ENCODE measurements at places on chromosomes 4 and X.

DNA sequence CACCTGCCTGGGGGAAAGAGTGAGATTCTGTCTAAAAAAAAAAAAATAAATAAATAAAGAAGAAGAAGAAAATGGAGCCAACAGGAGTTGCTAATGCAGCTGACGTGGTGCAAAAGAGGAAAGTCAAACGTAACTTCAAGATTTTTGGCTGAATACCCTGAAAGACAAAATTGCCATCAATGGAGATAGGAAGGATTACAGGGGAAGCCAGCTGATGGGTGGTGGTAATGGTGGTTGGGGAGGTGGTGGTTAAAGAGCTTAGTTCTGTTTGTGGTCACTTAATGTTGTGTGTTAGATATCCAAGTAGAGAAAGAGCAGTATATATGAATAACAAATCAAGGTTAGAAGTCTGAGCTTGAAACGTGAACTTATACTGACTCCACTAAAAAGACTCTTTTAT is 225.4 kb downstream of the ARHGAP24 start:
- no peak for DNase-seq

GRCh38 chr4:40507977-40508376 is 121.7 kb downstream of the RBM47 start:
- no peak for DNase-seq

DNA sequence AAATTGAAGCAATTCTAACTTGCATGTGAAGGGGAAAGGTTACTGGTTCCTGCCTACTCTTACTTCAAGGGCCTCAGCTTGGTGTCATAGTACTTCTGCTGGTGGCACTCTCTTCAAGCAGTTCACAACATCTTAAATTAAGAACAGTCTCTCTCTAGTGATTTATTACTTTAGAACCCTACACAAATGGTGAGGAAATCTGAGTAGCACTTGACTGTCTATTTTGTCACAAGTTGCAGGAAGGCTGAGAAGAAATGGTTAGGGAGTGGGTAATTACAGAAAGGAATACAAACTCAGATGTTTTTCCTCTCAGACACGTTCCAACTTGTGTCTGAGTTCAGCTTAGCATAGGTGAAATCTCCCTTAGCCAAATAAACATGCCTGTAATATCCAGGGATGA is 242.3 kb upstream of the GRIA3 start:
- no peak for DNase-seq

DNA sequence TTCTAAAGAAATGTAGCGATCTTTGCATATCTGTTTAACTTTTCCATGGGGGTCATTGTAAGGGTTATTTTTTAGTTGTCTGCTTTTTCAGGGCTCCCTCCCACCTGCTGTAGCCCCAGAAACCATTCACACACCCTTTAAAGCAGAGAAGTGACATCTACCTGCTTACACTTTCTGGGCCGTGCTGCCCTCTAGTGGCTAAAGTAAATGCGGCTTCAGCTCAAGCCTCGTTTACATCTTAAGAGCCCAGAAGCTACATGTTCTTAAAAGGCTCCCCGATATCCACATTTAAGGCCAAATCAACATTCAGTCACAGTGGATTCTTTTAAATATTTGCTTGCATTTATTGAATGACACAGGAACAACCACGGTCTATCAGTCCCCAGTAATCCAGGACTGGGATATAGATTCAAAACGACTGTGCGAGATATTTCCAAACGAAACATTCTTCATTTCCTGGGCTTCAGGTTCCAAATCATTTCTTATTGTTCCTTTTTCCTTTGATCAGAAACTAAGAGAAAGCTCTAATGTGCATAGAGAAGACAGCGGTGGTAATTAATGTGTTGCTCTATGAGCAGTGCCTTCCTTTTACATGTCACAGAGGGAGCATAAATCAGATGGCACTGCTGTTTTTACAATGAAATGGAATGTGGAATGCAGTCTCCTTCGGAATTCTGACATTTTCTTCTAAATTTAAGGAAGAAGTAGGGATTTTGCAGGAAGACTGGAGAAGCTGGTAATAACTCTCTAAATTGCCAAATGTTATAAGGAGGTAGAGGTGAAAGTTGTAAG is 119.9 kb downstream of the RASGEF1B start:
- DNase-seq = no peak

- DNase-seq = no peak
Measured at GRCh38 chr4:35166466-35166865, 1077.8 kb downstream of the ARAP2 start.

DNA sequence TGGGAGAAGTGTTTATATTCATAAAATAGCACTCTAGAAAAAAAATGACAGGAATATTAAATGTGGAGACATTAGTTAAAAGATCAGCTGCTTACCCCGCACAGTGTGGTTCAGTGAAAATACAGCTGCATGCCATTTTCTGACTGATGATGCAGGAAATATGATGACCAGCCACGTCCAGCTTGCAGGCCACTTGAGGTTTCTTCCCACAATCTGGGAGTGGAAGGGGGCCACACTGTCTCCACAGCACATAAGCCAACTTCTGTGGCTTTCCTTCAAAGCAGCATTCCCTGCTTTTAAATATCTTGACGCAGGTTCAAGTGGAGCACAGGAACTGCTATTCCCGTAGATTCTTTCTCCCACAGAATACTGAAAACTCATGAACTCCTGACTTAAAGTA is 173.4 kb upstream of the GALNT7 start:
- no peak for DNase-seq

DNA sequence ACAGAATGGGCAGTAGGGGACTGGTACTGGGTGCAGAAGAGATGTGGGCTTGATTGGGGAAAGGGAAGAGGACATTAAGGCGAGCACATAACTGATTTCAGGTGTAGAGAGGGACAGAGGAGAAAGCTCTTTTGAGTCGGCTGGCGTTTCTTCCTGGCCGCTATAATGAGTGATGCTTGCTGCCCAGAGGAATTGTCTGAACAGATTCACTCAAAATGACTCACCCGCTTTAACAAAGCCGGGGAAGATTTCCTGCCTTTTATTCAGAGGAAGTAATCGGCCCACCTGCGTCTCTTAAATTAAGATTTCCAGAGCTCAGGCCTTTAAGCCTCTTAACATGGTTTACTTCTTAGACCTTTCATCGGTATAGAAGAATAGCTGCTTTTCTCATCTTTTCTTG is 102.1 kb upstream of the AP1S2 start:
- DNase-seq = peak; percentile 2

- peak; percentile 85 for DNase-seq
Measured at GRCh38 chr4:27360790-27361267, 500.2 kb downstream of the STIM2 start.

- peak; percentile 39 for DNase-seq
Measured at GRCh38 chr4:188408244-188409030, 269.2 kb downstream of the TRIML1 start.

DNA sequence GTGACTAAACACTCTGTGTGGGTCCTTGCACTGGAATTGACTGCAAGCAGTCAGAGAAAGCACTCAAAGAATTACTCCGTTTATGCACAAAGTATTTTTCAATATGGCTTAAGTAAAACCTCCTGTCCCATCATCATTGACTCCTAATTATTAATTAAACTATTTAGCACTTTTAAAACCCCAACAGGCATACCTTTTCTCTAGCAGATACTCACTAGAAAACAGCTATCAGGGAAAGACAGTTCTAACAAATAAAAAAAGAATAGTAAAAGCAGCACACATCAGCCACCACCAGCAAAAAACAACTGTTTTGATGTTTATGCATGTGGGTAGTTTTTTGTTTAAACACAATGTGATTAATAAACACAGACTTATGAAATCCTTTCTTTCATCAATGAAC is 66.2 kb upstream of the GYPA start:
- DNase-seq = no peak

GRCh38 chrX:105715746-105716145 is 106.6 kb upstream of the NRK start:
- no peak for DNase-seq

GRCh38 chr4:106444557-106444956 is 76.0 kb upstream of the GIMD1 start:
- DNase-seq = peak; percentile 51

DNA sequence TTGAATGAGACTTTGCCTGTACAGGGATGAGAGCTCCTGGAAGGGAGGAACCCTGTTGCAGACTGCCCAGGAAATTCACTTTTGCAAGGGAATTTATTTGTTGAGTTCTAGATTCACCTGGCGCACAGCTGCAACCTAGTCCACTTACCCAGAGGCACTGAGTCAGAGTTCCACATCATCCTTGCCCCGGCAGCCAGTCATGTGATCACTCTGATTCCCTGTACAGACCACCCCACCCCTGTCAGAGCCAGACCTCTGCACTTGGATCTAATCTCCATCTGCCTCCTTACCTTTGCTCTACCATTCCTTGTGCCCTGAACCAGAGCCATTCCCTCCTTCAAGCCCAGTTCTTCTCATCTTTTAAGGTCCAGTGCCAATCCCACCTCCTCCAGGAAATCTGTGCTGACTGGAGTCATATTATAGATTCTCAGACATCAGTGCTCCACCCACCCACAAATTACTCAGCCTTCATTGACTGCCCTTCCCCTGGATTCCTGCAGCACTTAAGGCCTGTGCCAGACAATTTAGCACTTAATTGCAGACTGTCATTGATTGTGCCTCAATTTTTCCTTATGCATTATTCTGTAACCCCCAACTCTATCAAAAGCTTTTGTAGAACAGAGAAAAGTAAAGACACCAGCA is 84.1 kb upstream of the MAGEA4 start:
- DNase-seq = no peak

- no peak for DNase-seq
Measured at GRCh38 chr4:156312261-156312847, 358.7 kb upstream of the CTSO start.

DNA sequence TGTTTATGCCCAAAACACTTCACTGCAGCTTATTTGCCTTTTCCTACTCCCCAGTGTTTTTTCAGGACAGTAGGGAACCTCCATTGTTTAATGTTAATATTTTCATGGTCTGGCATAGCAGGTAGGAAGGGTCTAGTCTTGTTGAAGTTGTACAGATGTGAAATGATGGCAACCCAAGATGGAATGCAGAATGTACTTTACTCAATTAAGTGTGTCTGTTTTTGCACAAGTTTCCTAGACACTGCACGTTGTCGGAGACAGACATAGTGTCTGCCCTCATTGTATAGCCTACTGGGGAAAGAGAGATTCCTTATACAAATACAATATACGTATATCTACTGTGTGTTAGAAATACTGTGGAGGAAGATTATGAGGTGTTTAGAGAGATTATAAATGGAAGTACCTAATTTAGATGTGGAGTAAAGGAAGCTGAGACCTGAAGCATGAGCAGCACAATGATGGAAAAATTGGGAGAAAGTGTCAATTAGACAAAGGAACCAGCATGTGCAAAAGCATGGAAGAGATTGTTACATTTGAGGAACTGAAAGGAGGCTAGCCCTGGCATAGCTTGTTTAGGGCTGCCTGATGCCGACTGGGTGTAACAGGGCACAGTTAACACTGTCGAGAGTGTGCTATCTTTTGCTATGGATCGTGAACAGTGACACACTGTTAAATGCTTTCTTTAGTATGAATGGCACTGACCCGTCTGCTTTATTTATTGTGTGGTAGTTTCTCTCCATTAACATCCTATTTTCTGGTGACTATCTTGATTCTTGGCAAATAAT is 18.4 kb downstream of the CPEB2 start:
- no peak for DNase-seq

DNA sequence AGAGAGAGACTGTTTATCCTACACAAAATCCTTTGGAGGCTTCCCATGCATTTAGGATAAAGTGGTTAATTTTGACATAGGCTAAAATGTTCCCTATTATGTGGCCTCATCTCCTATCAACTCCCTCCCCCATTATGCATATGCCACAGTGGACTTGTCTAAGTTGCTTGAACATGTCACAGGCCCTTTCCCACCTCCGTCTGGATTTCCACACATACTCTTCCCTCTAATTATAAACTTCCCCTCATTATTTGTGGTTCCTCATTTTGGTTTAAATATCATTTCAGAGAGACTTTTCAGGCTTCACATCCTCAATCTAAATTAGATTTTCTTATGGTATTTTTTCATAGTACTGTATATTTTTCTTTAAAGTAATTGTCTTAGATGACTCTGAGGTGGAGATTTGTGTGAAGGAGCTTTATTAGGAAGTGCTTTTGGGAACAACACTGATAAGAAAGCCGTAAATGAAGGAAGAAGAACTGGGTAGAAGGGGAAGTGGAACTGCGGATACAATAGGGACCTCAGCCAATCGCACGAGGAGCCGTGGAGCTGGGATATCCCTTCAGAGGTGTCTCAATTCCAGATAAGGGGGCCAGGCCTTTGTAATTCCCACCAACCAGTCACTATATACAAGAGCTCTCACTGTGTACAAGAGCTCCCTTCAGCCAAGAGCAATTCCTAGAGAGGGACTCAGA is 7.9 kb downstream of the C4orf17 start:
- no peak for DNase-seq

- peak; percentile 49 for DNase-seq
Measured at GRCh38 chr4:54277691-54278090, 48.6 kb downstream of the PDGFRA start.

- DNase-seq = no peak
Measured at GRCh38 chr4:159856451-159856850, 753.6 kb downstream of the RAPGEF2 start.

- no peak for DNase-seq
Measured at GRCh38 chrX:123337886-123338639, 154.0 kb downstream of the GRIA3 start.

- DNase-seq = no peak
Measured at GRCh38 chrX:37922928-37923327, 75.6 kb upstream of the DYNLT3 start.

GRCh38 chr4:186345184-186345583 is 79.2 kb downstream of the F11 start:
- DNase-seq = no peak

DNA sequence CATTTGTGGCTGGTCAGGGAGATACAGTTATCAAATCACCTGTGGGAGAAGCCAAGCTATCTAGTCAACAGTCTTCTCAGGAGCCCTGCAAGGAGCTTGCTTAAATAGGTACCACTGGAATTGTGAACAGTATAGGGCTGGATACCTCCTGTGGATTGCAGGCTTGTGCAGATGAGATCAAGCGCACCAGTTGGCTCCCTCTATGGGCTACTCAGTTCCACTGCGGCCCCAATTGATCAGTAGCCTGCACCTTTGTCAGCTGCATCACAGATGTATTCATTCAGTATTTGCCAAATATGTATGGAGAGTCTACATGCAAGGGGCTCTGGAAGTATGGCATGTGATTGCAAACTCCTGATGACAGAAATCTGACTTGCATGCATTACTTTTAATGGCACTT is 28.6 kb downstream of the TEX13A start:
- no peak for DNase-seq

GRCh38 chrX:68918202-68918601 is 89.4 kb downstream of the EFNB1 start:
- no peak for DNase-seq

GRCh38 chr4:67332627-67333026 is 212.7 kb downstream of the CENPC start:
- no peak for DNase-seq

GRCh38 chr4:31467781-31468180 is 747.6 kb downstream of the PCDH7 start:
- DNase-seq = no peak

DNA sequence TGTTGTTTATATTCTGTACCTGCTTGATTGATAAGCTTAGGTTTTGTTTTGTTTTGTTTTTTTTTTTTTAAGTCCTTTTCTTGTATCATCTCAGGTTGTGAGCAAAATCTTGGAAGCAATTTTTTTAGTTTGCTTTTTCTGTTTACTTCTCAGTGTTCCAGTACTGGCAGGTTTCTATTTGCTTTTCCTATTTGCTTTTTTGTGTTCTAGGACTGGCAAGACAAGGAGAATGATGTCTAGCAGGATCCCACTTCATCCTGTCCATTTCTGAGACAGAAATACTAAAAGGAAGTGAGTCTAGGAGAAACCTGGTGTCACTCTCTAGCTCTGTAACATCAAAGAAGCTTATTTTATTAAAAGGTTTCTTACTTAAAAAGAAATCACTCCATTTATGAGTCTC is 15.6 kb downstream of the CXCL13 start:
- no peak for DNase-seq

Data from AG09309 (cell line).